ENCODE measurements at places on chromosomes 5 and 9. TPM values are rescaled to one million over a fixed set of nuclear protein-coding genes. Genes with fewer than 3 reads are reported as not detected.

Gene MLANA
- not detected for total RNA-seq

- H3K4me1 ChIP-seq, result no peaks in the 10 kb centered on the region
- no peaks in the 10 kb centered on the region for H3K36me3 ChIP-seq
- H3K27ac ChIP-seq, result no peak overlapping the region
- H3K27me3 ChIP-seq, result no peaks in the 10 kb centered on the region
- no peak for DNase-seq
Measured at GRCh38 chr5:96372726-96373380, 60.2 kb downstream of the PCSK1 start.

DNA sequence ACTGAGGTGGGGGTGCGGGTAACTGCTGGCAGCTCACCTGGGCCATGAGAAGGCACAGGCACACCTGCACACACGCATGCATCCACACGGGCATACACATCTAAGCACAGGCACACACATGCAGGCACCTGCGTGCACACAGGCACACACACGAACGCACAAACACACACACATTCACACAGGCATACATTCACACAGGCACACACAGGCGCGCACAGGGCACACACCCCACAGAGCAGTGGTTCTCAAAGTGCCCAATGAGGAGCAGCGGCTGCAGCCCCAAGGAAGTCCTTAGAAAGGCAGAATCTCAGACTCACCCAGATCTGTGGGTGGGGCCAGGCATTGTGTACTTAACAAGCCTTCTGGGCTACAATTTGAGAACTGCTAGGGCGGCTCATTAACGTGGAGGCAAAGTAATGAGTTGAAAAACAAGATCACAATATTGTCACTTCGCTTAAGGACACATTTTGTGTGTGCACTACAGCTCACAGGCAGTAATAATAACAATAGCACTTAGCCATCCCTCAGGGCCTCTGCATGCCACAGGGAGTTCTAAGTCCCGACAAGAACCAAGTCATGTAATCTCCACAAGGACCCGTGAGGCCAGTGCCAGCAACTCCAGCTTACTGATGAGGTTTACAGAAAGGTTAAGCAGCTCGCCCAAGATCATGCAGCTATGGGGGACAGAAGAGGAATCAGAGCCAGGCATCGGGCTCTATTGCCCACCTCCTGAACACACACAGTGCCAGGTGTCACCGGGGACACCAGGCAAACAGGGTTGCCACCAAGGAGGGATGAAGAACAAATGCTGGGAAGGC lies 91.6 kb downstream of the ROR2 start:
- H3K4me1 ChIP-seq, result peaks cover 41% of the 10 kb centered on the region
- H3K36me3 ChIP-seq, result no peaks in the 10 kb centered on the region
- H3K4me3 ChIP-seq, result peak overlapping the region; percentile 1
- H3K27ac ChIP-seq, result peak overlapping the region; percentile 52

DNA sequence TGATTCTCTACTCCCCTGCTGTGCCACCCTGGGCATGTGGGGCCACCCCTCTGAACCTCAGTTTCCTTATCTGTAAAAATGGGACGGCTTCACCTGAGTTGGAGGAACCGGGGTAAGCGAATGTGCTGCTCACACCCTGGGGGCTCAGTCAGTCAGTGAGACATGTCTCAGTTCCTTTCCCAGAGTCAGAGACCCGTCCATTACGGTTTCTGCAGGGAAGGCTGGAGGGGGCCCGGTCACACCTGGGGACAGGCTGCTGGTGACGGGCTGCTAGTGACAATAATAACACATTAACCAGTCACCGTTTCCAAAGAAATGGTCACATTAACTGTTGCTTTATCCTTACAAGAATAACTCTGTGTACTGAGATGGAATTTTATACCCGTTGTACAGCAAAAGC lies 282.4 kb downstream of the NSG2 start:
- no peaks in the 10 kb centered on the region for H3K36me3 ChIP-seq
- no peak overlapping the region for H3K27ac ChIP-seq
- no peak overlapping the region for H3K4me3 ChIP-seq
- no peaks in the 10 kb centered on the region for H3K4me1 ChIP-seq

Gene GFRA3
- 8.4 TPM for total RNA-seq

- no peak overlapping the region for H3K4me3 ChIP-seq
- no peaks in the 10 kb centered on the region for H3K27me3 ChIP-seq
- H3K36me3 ChIP-seq, result no peaks in the 10 kb centered on the region
- no peak for DNase-seq
- H3K4me1 ChIP-seq, result peaks cover 34% of the 10 kb centered on the region
Measured at GRCh38 chr5:141945511-141946051, 12.4 kb downstream of the PCDH12 start.

GRCh38 chr5:3349704-3350565 lies 245.7 kb upstream of the IRX1 start:
- H3K4me3 ChIP-seq, result no peak overlapping the region
- H3K36me3 ChIP-seq, result no peaks in the 10 kb centered on the region
- no peaks in the 10 kb centered on the region for H3K27me3 ChIP-seq
- DNase-seq, result no peak

- no peaks in the 10 kb centered on the region for H3K27me3 ChIP-seq
- H3K4me1 ChIP-seq, result no peaks in the 10 kb centered on the region
- H3K36me3 ChIP-seq, result no peaks in the 10 kb centered on the region
- H3K4me3 ChIP-seq, result no peak overlapping the region
- H3K27ac ChIP-seq, result no peak overlapping the region
- no peak for DNase-seq
Measured at GRCh38 chr9:22169243-22169642, 160.1 kb upstream of the CDKN2B start.

Gene SARDH
- total RNA-seq, result 0.39 TPM

DNA sequence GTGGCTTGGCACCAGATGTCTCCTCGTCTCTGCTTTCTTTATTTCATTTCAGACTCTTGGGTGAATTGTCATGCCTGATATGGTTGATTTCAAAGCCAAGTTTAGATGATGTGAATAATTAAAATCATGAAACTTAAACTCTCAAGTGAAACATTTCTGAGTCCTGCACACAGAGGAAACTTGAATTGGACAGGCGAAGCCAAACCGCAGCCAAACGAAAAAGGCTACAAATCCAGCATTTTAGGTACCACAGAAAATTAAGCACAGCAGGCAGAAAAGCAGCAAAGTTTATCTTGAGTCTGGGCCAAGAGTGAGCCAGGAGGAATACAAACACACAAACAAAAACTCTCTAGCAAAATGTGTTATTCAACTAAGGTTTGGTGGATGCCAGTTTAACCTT lies 659.8 kb upstream of the KLF4 start:
- H3K27me3 ChIP-seq, result no peaks in the 10 kb centered on the region
- peaks cover 15% of the 10 kb centered on the region for H3K4me1 ChIP-seq
- H3K4me3 ChIP-seq, result no peak overlapping the region
- H3K27ac ChIP-seq, result no peak overlapping the region
- H3K36me3 ChIP-seq, result no peaks in the 10 kb centered on the region

Gene ANKRD34B
- under 0.01 TPM for total RNA-seq

GRCh38 chr5:128572930-128573319 lies 34.9 kb upstream of the FBN2 start:
- H3K4me1 ChIP-seq, result no peaks in the 10 kb centered on the region
- no peaks in the 10 kb centered on the region for H3K27me3 ChIP-seq
- H3K4me3 ChIP-seq, result no peak overlapping the region
- H3K36me3 ChIP-seq, result no peaks in the 10 kb centered on the region
- H3K27ac ChIP-seq, result no peak overlapping the region

Gene KCNN2
- 7.9 TPM for total RNA-seq

Gene HSD17B4
- 71.6 TPM for total RNA-seq

DNA sequence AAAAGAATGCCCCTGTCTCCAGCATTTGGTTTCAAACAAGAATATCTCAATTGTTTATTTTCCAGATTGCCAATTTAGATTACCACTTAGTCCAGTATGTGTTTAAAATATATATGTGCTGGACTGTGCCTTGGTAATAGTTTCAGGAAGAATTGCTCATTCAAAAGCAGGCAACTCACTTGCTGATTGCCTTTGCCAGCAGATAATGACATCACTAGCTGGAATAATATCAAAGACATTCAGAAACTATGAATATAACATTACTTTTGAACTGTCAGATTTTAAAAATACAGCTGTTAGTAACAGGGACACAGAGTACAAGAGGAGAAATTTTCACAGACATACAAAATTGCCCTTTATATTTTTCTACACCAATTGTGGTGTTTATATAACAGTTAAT lies 96.0 kb upstream of the ITGA2 start:
- H3K36me3 ChIP-seq, result peaks cover 24% of the 10 kb centered on the region
- no peaks in the 10 kb centered on the region for H3K27me3 ChIP-seq
- peak overlapping the region; percentile 63 for H3K27ac ChIP-seq
- peaks cover 19% of the 10 kb centered on the region for H3K4me1 ChIP-seq
- DNase-seq, result no peak
- no peak overlapping the region for H3K4me3 ChIP-seq

Gene BHMT2
- 69.6 TPM for total RNA-seq

Gene PTPN3
- 1.5 TPM for total RNA-seq

GRCh38 chr9:37036776-37037502 lies 2.9 kb upstream of the PAX5 start:
- H3K27ac ChIP-seq, result no peak overlapping the region
- H3K4me3 ChIP-seq, result peak overlapping the region; percentile 64
- no peaks in the 10 kb centered on the region for H3K36me3 ChIP-seq
- no peak for DNase-seq

GRCh38 chr5:124420952-124421351 lies 325.5 kb downstream of the ZNF608 start:
- no peaks in the 10 kb centered on the region for H3K4me1 ChIP-seq
- no peak overlapping the region for H3K4me3 ChIP-seq
- no peak overlapping the region for H3K27ac ChIP-seq
- H3K27me3 ChIP-seq, result no peaks in the 10 kb centered on the region
- H3K36me3 ChIP-seq, result no peaks in the 10 kb centered on the region

Gene AK8
- total RNA-seq, result 0.39 TPM

- DNase-seq, result no peak
- peaks cover 67% of the 10 kb centered on the region for H3K27me3 ChIP-seq
- no peak overlapping the region for H3K4me3 ChIP-seq
- H3K27ac ChIP-seq, result no peak overlapping the region
- no peaks in the 10 kb centered on the region for H3K36me3 ChIP-seq
- peaks cover 35% of the 10 kb centered on the region for H3K4me1 ChIP-seq
Measured at GRCh38 chr9:126617823-126618165, 4.1 kb downstream of the LMX1B start.

- H3K27me3 ChIP-seq, result no peaks in the 10 kb centered on the region
- peak; percentile 84 for DNase-seq
- H3K36me3 ChIP-seq, result no peaks in the 10 kb centered on the region
- no peak overlapping the region for H3K27ac ChIP-seq
Measured at GRCh38 chr9:134571326-134571931, 70.2 kb upstream of the COL5A1 start.

DNA sequence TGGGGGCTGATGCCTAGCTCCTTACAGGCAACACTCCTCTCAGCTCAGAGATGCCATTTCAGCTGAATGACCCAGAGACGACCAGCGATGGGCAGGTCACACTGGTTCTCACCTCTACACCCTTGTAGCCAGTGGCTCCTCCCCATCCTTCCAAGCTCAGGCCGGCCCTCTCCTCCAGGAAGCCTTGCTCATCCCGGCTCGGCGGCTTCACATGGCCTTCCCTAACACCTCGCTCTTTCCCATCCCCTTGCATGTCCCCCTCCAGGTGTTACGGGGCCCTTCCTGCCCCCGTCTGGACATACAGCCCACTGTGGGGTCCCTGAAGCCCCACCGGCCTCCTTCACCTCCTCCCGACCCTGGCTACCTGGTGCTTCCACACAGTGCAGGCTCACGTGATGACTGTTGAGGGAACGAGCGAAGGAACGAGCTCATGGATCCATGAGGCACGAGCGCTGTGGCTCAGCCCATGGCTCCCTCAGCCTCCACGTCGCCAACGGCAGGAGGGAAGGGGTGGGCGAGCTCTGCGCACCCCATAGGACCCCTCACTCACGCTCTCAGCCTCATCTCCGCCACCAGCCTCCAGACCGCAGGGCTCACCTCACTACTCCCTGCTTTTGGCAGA lies 45.7 kb downstream of the SARDH start:
- no peaks in the 10 kb centered on the region for H3K27me3 ChIP-seq
- H3K4me1 ChIP-seq, result no peaks in the 10 kb centered on the region
- no peak for DNase-seq
- no peaks in the 10 kb centered on the region for H3K36me3 ChIP-seq

- H3K27me3 ChIP-seq, result no peaks in the 10 kb centered on the region
Measured at GRCh38 chr9:4082948-4083347, 216.9 kb downstream of the GLIS3 start.

GRCh38 chr5:56302027-56302426 lies 68.9 kb upstream of the ANKRD55 start:
- no peak overlapping the region for H3K4me3 ChIP-seq
- H3K27ac ChIP-seq, result no peak overlapping the region
- no peaks in the 10 kb centered on the region for H3K36me3 ChIP-seq

- H3K4me1 ChIP-seq, result peaks cover 18% of the 10 kb centered on the region
- no peak overlapping the region for H3K4me3 ChIP-seq
- H3K27ac ChIP-seq, result no peak overlapping the region
- DNase-seq, result no peak
- H3K36me3 ChIP-seq, result no peaks in the 10 kb centered on the region
- H3K27me3 ChIP-seq, result peaks cover 19% of the 10 kb centered on the region
Measured at GRCh38 chr9:134179595-134179917, 15.2 kb upstream of the RNU6ATAC start.

DNA sequence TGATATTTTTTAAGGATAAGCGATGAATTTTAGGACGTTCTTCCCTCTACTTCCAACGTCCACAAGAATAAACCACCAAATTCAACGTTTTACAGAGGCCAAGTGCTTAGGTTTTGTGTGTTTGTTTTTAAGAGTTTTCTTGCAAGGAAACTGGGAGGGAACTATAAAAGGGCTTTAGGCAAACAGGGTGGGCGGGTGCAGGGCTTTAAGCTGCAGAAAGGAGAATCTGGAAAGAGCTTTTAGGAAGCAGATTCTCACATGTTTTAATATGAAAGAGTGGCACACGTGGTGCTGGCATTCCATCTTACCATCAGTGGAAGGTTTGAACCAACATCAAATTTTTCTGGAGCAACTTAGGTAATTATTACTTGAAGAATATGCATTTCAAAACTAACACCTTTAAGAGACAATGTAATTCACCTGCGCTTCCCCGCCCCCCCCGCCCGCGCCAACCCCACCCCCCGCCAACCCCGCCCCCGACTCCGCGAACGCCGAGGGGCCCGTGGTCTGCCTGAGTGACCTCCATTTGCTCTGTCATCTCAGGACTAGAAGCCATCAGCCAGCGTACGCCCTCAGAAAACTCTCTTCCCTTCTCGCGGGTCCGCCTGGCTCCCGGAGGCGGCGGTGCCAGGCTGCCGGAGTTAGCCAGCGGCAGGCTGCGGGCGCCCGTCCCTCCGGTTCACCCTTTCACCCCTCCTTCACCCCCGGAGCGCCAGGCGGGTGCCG lies 911 bp upstream of the PIK3R1 start:
- DNase-seq, result no peak
- H3K36me3 ChIP-seq, result no peaks in the 10 kb centered on the region
- peaks cover 6% of the 10 kb centered on the region for H3K27me3 ChIP-seq
- peak overlapping the region; percentile 98 for H3K27ac ChIP-seq

DNA sequence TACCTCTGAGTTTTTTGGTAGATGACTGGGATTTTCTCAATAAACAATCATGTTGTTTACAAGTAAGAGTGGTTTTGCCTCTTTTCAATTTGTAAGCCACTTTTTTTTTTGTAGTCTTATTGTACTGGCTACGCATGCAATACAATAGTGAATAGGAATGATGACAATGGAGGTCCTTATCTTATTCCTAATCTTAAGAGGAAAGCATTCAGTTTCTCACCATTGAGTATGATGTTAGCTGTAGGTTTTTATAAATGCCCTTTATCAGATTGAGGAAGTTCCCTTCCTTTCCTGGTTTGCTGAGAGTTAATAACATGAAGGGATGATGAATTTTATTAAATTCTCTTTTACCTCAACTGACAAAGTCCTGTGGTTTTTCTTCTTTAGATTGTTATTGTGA lies 155.2 kb downstream of the ADAMTSL1 start:
- H3K4me1 ChIP-seq, result peaks cover 24% of the 10 kb centered on the region
- H3K27ac ChIP-seq, result no peak overlapping the region
- no peak for DNase-seq
- H3K36me3 ChIP-seq, result no peaks in the 10 kb centered on the region
- H3K27me3 ChIP-seq, result no peaks in the 10 kb centered on the region
